ENCODE measurements at places on chromosomes 2 and 18.

DNA sequence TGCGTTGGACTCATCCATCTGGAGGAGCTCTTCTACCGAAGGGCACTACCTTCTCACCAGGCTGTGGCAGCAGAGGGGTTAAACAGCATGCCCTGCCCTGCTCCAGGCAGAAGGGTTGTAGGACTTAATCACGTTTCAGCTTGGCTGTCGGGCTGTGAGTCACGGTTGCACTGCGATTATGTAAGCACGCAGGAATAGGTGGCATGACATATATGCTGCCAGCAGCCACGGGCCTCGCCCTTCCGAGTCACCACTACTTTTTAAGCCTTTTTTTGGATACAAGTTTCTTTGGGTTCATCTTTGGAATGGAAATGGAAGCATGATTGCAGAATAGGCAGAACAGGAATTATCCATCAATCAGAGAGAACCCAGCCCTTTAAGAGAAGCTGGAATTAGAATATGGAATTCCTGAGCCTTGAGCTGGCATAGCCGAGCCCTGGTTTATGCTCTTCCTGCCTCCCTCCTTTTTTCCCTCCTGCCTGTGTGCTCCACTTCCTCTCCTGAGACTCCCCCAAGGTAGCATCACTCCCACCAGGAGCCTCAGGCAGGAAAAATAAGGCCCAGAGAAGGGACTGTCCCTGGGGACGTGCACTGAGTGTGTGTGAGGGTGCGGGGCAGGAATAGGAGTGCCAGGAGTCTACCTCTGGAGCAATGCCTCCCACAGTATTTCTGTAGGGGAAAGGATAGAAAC is 86.8 kb downstream of the SEMA4F start:
- no peak for DNase-seq

GRCh38 chr2:147405651-147406050 is 439.2 kb upstream of the ACVR2A start:
- DNase-seq = no peak

- no peak for DNase-seq
Observed at GRCh38 chr2:60221098-60221497, 332.4 kb downstream of the BCL11A start.

GRCh38 chr2:232250246-232251175 is 128.0 kb upstream of the ALPP start:
- DNase-seq = no peak

DNA sequence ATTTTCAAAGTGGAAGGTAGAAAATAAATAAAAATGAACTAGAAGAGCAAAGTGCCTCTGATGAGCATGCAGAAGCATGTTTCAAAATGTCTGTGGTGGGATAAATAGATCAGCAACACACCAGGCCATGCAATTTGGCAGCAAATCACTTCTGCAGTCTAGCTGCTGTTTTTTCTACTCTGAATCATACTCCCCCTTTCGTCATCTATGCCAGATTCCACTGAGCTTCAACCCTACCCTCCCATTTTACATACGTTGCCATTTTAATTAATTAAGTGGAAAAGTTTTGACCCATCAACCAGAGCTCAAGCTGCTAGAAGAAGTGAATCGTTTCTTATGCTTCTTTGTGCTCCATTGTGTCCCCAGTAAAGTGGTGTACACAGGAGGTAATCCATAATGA is 79.3 kb downstream of the NRXN1 start:
- DNase-seq = no peak

- no peak for DNase-seq
Observed at GRCh38 chr18:50820901-50821520, 1.2 kb upstream of the MRO start.

DNA sequence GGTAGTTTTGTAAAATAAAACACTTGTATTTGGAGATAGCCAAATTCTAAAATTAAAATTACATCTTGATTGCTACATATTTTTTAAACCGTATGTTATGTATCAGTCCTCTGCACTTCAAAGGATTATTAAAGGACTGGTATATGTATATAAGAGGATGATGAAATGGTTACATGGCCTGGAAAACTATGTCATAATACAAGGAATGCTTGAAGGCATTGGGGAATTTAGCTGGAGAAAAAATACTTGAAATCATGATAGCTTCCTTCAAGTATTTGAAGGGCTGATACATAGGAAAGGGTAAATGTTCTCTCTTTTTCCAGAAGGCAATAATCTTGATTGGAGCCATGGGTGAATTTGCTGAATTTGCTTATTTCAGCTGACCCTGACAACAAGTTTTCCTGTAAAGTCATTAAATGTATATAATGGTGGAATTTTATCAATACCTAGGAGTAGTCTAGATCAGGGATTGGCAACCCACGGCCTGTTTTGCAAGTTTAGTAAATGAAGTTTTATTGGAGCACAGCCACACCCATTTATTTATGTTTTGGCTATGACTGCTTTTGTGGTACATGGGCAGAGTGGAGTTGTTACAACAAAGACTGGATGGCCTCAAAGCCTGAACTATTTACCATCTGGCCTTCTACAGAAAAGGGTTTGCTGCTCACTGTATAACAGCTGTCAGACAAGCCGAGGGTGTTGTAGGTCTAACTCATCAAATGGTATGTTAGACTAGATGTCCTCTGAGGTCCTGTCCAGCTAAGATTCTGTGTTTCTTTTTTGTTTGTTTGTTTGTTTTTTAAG is 34.4 kb downstream of the ACYP2 start:
- DNase-seq = no peak

GRCh38 chr2:66275984-66276383 is 158.9 kb upstream of the MEIS1 start:
- no peak for DNase-seq

DNA sequence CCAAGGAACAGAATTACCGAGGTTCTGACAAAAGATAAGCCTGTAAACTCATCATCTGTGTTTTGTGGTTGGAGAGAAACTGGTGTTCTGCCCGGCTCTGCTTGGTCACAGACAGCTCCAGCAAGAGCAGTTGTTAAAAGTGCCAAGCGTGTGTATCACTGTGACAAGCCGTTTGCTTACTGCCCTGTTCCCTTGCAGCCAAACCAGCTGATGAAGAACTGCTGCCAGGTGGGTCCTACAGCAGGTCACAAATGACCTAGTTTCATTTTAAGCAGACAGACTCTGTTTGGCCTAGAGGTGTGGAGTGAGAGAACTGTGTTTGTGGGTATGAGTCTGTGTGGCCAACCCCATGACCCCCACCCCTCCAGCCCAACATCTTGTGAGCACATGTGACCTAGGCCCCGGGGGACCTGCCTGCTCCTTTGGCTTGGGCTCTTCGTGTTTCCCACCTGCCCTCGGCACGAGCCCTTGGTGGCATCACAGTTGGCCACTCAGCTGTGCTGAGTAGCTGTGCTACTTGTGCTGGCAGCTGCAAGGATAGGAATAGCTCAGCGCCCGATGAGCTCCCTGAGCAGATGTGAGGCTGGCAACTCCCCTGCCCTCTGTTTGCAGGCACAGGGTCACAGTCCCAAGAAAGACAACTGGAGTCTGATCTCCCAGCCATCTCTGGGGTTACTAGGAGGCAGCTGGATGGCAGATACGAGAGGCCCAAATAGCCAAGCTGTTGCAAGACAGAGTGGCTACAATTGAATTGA is 9.7 kb downstream of the OXER1 start:
- no peak for DNase-seq

- no peak for DNase-seq
Observed at GRCh38 chr18:68840554-68841263, 42.8 kb downstream of the CCDC102B start.

DNA sequence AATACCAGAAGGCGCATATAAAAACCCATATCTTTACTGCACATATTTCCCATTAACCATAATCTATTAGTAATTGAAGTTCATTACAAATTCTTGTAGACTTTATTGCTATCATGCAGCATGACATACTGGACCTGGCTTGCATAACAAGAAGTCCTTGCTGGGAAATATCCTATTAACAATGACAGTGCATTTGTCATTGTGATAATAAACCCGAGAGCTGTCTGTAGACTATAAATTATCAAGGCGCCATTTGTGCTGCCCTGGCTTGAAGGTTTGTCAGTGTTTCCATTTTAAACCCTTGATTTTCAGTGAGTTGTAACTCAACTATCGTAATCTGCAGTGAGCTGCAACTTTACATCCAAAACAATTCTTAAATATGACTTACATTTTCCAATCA is 59.0 kb downstream of the HNMT start:
- DNase-seq = no peak

DNA sequence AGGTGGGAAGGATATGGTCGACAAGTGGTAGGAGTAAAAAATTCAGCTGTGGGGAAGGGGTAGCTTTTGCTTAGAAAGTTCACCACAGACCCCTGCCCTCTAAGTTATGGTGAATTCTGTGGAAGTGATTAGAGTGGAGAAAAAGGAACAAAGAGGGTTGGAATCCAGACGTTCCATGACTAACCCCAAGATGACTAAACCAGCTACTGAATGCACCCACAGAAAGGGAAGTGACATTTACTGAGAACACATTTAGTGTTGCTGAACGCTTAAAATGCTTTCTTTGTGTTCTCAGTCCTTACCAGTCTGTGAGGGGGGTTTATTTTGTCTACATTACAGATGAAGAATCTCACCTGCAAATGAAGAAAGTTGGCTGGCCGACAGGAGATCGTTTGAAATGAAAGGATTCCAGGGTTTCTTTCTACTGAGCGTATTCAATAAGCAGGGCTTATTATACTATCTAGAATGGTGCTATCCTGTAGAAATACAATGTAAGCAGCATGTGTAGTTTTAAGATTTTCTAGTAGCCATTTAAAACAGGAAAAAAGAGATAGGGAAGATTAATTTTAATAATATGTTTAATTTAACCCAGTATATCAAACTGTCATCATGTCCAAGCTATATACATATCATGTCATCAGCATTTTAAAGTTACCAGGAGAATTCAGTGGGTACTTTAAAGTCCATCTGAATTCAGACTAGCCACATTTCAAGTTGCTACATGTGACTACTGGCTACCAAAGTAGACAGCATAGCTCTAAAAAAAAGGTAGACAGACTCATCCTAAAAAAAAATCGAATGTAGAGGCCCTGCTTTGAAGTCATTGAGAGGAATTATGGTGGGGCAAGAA is 60.1 kb downstream of the LIMS1 start:
- no peak for DNase-seq

DNA sequence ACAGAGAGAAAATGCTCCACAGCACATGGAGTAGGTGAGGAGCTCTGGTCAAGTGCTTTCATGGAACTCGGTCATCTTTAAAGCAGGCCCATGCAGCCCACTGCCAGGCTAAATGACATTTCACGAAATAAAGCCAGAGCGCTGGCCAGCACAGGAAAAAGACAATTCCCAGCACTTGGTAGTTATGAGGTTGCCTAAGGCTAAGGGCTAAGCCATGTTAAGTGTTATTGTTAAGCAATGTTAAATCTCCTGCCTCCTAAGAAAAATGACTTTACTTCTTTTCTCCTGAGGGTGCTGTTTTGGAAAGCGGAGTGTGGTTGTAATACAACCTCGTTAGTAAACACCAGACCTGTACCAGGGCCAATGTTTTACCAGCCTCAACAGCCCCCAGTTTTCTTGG is 125.9 kb upstream of the NRP2 start:
- DNase-seq = no peak

DNA sequence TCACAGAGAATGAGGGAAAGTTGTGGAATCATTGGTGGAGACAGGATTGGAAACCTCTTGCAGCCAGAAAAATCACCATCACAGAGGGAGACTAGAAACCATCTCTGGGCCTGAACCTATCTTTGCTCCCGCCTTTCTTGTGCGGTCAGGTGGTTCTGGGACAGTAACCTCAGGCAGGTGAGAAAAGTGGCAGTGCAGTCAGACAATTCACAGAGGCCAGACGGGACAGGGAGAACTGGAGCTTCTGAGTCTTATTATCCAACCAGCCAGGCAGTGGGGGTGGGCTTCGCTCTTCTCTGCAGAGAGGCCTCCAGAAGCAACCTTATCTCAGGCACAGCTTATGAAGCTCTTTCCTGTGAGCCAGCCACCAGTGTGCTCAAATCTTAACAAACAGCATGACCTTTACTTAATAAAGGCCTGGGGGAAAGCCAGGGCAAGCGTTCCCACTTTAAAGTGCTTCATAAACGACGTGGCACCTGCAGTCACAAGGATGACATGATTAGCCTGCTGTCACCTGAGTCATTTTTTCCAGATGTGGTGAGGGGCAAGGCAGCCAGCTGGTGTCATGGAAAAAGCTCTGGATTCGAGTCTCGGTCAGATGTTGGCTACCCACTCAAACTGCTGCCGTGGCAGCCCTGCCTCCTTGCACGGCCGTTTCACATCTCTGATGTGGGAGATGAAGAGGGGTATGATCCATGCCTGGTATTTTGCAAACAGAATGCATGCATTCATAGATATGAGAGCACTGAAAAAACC is 109.7 kb downstream of the B3GNT2 start:
- no peak for DNase-seq

- no peak for DNase-seq
Observed at GRCh38 chr2:30443081-30443480, 4.0 kb upstream of the LCLAT1 start.

- no peak for DNase-seq
Observed at GRCh38 chr18:8847900-8848299, 142.5 kb downstream of the MTCL1 start.

DNA sequence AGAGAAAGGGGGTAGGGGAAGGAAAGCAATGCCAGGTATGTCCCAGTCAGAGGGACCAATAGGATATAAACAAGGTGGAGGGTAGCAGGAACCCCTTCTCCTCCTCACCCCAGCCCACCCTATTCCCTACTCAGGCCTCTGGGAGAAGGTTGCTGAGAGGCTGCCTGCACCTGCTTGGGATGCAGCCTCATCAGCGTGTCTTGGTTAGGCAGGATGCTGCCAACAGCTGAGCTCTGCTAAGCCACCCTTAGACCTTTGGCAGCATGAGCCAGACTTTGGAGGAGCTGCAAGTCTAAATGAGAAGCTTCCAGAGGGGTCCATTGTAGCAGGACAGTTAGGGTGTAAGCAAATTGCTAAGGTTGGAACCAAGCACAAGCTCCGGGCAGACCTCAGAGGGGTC is 38.2 kb upstream of the CAB39 start:
- no peak for DNase-seq

DNA sequence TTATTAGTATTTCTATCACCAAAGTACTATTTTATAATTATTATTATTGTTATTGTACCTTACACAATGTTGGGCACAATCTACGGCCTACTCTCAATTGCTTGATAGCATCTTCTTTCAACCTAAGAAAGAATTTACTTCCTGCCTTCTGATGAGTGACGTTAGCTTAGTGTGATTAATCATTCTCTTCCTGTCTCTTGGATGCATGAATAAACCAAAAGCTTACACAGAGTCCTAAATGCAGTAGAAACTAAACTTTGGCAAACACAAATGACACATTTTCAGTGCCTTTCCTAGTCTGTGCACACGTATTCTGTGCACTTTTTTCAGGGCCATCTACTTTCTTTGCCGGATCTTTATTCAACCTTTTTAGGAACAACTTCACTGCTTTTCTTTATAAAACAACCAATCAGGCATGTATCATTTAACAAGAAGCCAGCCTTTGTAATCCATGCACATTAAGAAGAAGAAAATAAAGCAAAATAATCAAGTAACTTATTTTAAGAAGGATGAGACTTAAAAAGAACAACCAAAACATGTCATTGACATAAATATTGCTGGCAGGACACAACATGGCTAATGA is 19.1 kb downstream of the TRAK2 start:
- DNase-seq = no peak

Measured in NCI-H526 treated with DMSO at 0.1 percent for 48 hours (cell line).